Renal cortex interstitium (tissue), 15 donors: ENCODE measurements at places on chromosomes 1 and 21.

GRCh38 chr1:58722414-58722813 lies 22.6 kb upstream of the MYSM1 start:
- no peak for DNase-seq

DNA sequence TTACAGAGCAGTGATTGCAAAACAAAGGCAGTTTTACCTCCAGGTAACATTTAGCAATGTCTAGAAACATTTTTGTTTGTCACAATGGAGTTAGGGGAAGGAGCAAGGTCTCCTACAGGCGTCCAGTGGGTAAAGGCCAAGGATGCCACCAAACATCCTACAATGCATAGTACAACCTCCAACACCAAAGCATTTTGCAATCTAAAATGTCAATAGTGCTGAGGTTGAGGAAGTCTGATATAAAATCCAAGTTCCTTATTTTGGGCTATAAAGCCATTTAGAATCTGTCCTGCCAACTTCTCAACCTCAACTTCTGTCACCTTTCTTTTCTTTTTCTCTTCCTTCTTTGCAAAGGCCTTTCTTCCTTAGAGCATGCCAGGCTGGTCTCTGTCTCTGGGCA lies 111.2 kb downstream of the FASLG start:
- DNase-seq, result no peak

GRCh38 chr1:62832276-62832675 lies 48.3 kb downstream of the ATG4C start:
- no peak for DNase-seq

DNA sequence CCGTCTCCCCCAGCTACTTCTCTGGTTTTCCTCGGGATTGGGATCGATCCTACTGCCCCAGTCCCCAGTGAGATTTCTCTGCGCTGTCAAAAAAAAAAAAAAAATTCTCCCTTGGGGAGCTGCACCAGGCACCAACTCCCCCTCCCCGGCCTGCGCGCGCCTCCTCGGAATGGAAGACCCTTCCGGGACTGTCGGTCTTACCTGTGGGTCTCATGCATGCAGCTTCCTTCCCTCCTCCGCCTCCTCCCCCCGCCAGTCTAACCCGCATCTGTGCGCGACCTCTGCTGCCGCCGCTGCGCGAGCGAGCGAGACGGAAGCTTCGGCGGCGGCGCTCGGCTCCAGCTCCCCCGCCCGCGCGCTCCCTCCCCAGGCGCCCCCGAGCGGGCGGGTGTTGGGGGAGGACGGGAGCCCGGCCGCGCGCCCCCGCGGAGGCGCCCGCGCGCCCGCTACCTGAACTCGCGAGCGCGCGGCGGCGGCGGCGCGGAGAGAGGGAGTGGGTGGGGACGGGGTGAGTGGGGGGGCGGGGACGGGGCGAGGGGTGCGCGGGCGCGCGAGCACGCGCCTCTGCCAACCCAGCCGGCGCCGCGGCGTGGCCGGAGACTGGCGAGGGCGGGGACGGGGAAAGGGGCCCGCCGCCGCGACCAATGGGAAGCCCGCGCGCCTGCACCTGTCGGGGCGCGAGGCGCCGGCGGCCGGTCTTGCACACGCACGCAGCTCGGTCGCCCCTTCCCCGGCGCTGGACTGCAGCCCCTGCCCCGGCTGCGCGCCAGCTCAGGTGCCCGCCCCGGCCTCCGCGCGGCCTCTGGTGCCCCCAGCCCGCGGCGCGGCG lies at the start of gene SUSD4:
TSS of gene SUSD4 (minus strand) at position 321 of the 829 bp plus-strand sequence. CDS start 751 bp downstream, outside the sequence.
- peak; percentile 48 for DNase-seq

DNA sequence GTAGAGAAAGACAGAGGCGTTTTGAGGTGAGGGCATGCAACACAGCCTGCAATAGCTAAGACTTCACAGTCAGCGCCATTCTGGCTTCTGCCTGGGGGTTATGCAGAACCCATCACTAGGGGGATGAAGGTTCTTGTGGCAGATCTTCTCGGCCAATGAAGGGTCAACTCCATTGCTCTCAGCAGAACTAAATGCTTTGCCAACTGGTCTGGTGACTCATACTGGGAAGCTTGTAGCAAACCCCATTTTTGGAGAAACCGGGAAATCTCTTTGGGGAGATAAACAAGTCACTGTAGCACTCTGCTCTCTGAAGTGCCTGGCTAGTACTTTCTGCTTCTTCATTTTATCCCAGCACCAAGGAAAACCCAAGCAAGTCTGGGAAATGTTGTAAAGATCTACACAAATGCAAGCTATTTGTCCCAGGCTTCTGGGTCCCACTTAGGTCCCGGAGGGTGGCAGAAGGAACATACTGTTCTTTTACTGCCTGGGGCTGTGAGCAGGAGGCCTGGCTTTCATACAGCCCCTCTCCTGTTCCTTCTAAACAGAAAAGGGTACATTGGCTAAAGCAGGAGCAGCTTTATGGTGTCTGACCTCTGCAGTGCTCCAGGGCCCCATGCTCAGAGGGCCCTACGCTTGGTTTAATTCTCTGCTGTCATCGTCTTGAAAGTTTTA lies 28.8 kb downstream of the SHISA4 start:
- DNase-seq, result no peak

DNA sequence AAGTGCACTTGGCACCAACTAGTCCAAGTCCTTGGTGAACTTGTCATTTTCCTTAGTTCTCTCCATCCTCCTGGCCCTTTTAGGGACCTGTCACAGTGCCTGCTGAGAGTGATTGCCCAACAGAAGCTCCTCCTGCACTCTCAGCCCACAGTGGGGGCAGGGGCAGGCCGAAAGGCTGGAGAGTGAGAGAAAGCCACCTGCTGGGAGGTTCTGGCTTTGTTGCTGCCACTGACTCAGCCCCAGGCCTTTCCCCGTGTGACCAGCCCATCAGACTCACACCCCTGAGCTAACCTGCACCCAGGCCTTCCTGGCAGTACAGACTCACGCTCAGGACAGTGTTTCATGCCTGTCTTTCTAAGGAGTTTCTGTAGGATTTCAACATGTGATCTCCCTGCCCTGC lies 17.1 kb upstream of the PROK1 start:
- DNase-seq, result no peak

DNA sequence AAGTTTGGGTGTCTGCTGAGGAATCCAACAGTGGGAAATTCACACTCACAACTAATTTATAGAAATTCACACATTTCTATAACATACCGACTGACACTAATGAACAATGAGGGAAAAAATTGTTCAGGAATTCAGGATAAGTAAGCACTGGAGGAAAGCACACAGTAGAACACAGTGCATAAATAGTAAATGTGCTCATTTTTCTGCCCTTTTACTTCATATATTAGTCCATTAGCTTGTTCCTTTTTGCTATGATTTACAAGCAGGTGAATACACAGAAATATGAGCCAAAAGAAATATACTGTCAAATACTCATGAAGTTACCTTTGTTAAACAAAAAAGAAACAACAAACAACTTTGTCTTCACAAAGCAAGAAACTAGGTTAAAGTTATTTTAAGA lies 11.3 kb downstream of the NRIP1 start:
- DNase-seq, result no peak

DNA sequence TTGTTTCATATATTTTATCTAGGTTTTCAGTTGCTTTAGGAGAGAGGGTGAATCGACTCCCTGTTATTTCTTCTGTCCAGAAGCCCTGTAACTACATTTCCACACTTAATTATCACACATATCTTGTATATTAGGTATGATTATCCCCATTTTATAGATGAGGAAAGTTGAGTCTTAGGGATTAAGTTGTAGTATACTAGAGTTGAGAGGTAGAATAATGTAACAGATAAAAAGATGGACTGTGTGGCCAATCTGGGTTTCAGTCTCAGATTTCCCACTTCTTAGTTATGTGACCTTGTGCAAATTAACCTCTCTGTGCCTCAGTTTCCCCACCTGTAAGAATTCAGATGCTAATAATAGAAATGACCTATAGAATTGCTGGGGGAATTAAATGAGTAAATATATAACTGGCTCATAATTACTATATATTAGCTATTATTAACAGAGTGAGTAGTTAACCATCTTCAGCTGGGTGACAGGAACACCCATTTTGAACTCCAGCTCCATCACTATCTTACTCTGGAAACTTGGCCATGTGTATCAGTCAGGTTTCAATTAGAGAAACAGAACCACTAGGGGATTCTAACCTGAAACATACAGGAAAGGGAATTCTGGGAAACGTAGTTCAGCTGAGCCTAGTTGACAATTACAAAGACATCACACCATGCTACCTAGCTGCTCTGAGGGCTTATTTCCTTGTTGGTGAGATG lies 20.4 kb upstream of the FOXO6 start:
- DNase-seq, result no peak

- DNase-seq, result no peak
These were observed 6.7 kb upstream of the ANKRD65 start for GRCh38 chr1:1427820-1428148.

- DNase-seq, result no peak
These were observed 537.9 kb downstream of the PTPRC start for GRCh38 chr1:199176713-199177112.

GRCh38 chr1:26239936-26240335 lies 5.9 kb downstream of the CEP85 start:
- no peak for DNase-seq

DNA sequence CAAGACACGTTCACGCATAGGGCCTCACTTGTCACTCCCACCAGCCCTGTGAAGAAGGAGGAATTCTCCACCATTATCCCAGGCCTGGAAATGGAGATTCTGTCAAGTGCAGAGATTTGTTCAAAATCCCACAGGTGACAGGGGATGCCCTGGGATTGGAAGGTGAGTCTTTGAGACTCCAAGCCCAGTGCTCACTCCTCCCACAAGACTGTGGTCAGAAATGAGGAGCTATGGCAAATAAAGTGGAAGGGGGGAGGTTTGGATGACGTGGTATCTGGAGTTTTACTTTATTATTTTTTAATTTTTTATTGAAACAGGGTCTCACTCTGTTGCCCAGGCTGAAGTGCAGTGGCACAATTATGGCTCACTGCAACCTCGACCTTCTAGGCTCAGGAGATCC lies 12.8 kb upstream of the FOXO6 start:
- DNase-seq, result no peak
